ENCODE measurements at places on chromosomes 5 and 9.

DNA sequence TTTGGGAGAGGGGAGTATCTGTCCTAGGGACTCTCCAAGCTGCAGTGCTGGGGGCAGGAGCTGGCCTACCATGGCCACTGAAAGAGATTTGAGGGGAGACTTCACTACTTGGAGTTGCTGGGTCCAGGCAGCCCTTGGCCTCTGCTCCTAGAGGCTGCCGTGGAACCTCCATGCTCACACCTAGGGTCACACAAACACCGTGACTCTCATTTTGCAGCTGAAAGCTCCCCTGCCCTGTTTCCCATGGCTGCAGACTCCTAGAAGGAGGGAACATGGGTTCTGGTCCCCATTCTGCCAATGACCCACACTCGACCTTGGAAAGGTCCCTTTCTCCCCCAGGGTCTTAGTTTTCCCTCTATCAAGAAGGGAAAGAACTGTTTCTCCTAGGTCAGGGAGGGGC is 147.1 kb upstream of the PPP1R26 start:
- no peak for DNase-seq

DNA sequence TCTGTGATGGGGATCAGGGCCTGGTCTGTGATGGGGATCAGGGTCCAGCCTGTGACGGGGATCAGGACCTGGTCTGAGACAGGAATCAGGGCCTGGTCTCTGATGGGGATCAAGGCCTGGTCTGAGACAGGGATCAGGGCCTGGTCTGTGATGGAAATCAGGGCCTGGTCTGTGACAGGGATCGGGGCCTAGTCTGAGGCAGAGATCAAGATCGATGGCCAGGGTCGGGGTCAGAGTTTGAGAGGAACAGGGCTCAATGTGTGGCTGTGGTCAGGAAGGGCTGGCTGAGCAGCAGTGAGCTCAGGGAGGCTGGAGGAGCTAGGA is 33.8 kb upstream of the TMEM250 start:
- DNase-seq, result no peak

- DNase-seq, result no peak
These were observed 17.7 kb upstream of the AUH start for GRCh38 chr9:91379426-91379825.

GRCh38 chr9:2469681-2470221 is 151.8 kb upstream of the VLDLR start:
- DNase-seq, result no peak

GRCh38 chr9:129724456-129725190 is 28.2 kb downstream of the PTGES start:
- no peak for DNase-seq

GRCh38 chr9:134313470-134313869 is 12.8 kb upstream of the RXRA start:
- DNase-seq, result no peak

Data from stimulated activated CD4-positive, alpha-beta T cell treated with anti-CD3 and anti-CD28 coated beads, TNF-alpha, amount 100 ng/mL, for 24 hours (primary cell).